ENCODE measurements at places on chromosomes 13 and 19.

GRCh38 chr13:27619728-27620376 lies 477 bp downstream of the LNX2 start:
- DNase-seq, result peak; percentile 6

GRCh38 chr13:99636306-99636705 lies 135.0 kb downstream of the TM9SF2 start:
- DNase-seq, result no peak

DNA sequence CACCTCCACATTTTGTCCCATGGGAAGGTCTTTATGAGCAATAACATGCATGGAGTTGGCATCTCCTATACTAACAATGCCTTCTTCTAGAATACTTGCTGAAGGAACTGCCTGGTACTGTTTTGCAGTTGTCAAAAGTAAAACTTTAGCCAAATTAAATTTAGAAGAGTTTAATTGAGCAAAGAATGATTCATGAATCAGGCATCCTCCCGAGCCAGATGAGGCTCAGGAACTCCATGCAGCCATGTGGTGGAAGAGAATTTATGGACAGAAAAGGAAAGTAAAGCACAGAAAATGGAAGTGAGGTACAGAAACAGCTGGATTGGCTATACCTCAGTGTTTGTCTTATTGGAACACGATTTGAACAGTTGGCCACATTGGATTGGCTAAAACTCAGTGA lies 1081.9 kb downstream of the SLITRK1 start:
- no peak for DNase-seq

GRCh38 chr13:97067017-97067895 lies 73.0 kb upstream of the OXGR1 start:
- no peak for DNase-seq

GRCh38 chr19:35257113-35257461 lies 8.3 kb downstream of the LSR start:
- no peak for DNase-seq

GRCh38 chr19:4088975-4089374 lies 22.3 kb upstream of the ZBTB7A start:
- DNase-seq, result no peak

DNA sequence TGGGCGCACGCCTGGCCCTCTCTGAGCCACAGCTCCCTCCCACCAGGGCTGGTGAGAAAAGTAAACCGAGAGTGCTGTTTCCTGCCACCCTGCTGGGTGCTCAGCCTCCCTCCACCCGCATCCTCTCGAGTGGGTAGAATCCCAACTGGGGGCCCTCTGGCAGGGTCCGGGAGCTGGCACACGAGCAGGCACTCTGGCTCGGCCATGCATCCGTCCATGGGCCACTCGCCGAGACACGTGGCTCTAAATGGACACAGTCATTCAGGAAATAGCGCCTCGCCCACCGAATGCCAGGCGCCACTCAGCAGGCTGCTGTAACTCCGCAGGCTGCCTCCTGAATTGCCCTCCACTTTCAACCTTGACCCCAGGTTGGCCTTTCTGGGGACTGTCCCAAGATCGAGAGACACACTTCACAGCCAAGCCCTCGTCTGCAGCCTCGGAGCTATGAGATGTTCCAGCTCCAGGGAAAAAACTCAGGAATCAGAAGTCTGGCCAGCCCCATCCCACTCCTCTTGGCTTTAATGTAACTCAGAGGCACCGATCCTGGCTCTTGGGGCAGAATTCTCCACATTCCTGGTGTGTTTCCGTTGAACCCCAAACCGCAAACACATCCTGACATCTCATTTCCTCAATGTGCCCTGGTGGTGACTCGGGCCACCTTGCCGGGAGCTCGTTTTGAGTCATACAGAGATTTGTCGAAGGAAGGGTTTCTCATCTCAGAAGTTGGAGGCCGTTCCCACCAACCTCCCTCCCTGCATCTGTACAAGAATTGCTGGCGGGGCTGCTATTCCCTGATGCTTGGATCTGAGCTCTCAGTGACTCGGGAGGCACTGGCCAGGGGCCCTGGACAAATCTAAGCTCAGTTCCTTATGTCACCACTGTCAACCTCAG lies 14.1 kb downstream of the KLF2 start:
- DNase-seq, result no peak

DNA sequence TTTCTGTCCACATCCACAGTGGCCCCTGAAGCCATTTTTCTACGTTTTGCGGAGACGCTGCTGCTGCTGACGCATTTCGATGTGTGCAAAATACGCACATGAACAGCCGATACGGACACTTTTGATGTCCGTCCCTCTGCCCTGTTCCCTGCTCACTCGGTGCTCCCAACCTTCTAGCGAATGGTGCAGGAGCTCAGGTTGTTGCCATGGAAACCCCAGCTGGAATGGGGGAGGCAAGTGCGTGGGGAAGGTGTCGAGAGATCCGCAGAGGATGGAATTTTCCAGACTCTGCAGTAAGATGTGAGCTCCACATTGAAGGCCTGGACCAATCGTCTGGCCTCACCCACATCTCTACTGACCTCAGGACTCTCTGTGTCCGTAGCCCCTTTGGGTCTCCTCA lies 109.2 kb upstream of the USP29 start:
- DNase-seq, result no peak

DNA sequence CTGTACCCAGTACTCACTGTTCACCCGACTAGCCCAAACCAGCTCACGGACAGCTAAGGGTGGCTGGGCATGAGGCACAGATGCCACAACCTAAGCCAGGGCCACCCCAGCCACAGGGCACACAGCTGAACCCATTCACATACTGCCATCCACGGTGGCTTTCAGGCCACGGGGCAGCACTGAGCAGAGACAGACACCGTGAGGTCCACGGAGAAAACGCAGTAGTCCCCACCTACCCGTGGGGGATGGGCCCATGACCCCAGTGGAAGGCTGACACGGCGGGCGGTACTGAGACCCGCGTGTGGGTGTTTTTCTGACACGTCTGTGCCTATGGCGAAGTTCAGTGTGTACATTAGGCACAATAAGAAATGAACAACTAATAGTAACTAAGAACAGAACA lies 25.5 kb downstream of the IZUMO4 start:
- no peak for DNase-seq
